GF-D8 (cell line): ENCODE measurements at places on chromosomes 2 and 18.
A peak's percentile ranks its signal among the peaks of the same experiment; 100 is the strongest.

- DNase-seq: no peak
These were observed 44.5 kb downstream of the TMEM131 start for GRCh38 chr2:97951155-97951680.

DNA sequence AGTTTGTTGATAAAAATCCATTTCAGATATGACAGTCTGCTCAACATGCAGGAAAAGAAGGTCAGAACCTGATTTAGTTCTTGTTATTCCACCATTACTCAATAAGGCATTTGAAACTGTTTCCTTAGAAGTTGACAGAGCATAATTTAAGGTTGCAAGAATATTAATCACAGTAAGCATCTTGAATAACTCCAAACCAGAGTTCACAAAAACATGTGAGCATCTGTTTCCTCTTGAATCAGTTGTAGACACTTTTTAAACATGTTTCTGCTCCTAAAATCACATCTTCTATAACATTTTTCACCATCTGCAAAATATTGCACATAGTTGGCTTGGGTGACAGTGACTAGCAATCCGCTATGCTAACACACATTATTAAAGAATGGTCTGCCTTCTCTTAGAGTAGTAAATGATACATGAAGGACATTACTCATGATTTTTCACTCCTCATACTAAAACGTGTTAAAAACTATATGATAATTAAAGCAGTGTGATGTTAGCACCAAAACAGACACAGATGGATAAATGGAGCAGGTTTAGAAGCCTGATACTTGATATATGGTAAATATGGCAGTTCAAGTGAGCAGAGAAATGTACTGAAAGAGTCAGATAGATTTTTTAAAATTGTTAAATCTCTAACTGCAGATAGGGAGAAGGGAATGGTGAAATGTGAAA, 30.3 kb downstream of the AKAIN1 start:
- DNase-seq: no peak

GRCh38 chr2:120109186-120110061, 96.5 kb downstream of the EPB41L5 start:
- DNase-seq: peak; percentile 85

DNA sequence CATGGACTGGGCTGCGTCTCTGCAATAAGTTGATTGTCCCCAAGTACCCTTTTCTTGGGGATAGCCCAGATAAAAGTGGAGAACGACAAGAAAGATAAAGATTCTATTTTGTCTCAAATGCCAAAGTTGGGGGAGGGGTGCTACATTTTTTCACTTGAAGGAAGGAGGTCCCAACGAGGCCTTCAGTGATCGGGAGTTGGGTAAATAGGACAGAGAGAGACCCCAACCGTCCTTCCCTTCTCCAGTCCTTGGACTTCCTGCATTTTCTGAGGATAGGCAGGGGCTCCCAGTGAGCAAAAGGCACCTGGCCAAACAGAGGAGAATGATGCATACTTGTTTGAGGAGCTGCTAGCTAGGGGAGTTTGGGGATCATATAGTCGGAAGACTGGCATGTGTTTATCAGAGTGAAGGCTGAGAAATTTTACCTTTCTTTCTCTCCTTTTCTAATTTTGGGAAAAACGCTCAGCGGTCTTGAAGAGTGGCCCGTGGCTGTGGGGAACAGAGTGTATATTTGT, 3.5 kb upstream of the EN1 start:
- no peak for DNase-seq

DNA sequence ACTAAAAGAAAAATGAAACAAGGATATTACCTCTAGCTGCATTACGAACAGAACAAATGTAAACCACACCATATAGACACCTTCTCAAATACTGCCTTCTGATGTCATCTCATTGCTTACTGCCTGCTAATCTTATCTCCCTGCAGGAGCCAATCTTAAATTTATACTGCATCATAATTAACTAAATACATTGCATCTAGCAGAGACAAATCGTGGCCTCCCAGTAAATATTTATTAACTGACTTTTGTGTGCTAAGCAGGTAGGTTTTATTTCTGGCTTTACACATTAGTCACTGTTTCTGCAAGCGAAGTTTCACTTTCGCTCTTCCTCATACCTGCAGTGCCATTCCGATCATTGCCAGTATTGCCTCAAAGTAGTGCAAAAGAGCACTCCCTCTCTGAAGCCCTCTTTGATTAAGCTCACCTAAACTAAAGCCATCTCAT, 67.5 kb downstream of the SPATS2L start:
- DNase-seq: no peak

DNA sequence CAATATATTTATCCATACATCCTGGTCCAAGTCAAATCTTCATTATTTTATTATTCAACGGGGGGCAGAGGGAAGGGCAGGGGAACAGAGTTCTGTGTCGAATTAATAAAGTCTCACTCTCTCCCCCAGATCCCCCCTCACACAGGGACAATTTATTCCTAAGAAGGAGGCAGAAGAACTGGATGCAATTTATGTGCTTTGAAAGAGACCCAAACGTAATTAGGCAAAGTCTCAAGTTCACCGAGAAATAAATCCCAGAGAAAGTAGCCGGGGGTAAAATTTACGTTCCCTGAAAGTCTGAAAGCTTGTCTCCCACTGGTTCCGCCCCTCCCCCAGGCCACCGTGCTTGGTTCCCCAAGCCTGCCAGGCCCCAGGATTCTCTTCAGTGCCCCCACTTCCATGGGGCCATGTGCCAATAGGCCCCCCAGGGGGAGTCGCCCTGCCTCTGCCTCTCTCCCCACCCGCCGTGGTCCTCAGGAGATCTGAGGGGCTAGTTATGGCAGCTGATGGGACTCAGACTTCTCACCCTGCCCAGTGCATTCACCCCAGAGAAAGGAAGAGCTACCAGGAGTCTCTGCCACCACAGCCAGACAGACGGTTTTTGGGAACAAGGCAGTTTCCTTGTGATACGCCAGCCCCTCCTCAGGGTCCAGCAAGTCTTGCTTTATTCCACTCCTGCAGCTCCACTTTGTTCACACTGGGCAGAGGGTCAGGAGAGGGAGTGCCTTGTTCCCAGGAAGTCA, 215.5 kb downstream of the CYP26B1 start:
- no peak for DNase-seq

DNA sequence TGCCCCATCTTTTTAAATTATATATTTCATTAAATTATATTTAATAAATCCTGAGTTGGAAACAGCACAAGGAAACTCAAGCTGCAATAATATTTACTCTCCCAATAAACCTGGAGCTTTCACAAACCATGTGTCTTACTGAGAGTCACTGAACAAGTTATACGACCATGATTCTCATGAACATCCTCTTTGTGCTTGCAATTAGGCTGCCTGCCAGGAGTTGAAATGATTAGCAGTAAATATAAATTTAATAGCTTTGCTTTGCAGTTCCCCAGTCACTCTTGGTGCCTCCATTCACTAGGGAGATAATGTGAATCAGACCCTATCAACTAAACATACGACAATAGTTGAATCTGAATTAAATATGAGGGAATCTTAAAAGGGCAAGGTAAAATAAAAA, 905.1 kb downstream of the NRXN1 start:
- DNase-seq: no peak

GRCh38 chr18:23550898-23551297, 35.4 kb downstream of the NPC1 start:
- DNase-seq: no peak

DNA sequence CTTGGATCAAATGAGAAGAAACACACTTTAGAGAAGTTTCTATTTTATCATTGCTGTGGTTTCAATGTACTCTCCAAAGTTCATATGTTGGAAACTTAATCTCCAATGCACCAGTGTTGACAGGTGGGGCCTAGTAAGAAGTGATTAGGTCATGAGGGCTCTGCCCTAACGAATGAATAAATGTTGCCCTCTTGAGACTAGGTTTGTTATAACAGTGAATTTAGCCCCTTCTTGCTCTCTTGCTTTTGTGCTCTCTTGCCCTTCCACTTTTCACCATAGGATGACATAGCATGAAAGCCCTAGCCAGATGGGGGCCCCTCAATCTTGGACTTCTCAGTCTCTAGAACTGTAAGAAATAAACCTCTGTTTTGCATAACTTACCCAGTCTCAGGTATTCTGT, 664.8 kb downstream of the DCC start:
- no peak for DNase-seq

- peak; percentile 58 for DNase-seq
These were observed 72.0 kb upstream of the AFF3 start for GRCh38 chr2:100214265-100214971.

- no peak for DNase-seq
These were observed 131.4 kb upstream of the MAPRE2 start for GRCh38 chr18:34909637-34910364.

GRCh38 chr18:43775591-43775990, 498.3 kb upstream of the SYT4 start:
- DNase-seq: no peak

DNA sequence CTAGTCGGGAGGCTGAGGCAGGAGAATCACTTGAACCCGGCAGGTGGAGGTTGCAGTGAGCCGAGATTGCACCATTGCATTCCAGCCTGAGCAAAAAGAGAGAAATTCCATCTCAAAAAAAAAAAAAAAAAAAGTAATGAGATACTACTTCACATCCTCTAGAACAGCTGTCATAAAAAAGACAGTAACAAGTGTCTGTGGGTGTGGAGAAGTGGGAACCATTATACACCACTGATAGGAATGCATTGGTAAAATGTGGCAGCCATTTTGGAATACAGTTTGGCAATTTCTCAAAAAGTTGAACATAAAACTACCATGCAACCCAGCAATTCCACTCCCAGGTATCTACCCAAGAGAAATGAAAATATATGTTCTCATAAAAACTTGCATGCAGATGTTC, 166.6 kb downstream of the GREB1L start:
- no peak for DNase-seq

GRCh38 chr2:237180987-237181386, 95.3 kb downstream of the COPS8 start:
- no peak for DNase-seq

GRCh38 chr2:52083214-52083613, 1051.3 kb upstream of the NRXN1 start:
- no peak for DNase-seq

GRCh38 chr2:178306352-178307073, 112.2 kb downstream of the OSBPL6 start:
- peak; percentile 4 for DNase-seq

DNA sequence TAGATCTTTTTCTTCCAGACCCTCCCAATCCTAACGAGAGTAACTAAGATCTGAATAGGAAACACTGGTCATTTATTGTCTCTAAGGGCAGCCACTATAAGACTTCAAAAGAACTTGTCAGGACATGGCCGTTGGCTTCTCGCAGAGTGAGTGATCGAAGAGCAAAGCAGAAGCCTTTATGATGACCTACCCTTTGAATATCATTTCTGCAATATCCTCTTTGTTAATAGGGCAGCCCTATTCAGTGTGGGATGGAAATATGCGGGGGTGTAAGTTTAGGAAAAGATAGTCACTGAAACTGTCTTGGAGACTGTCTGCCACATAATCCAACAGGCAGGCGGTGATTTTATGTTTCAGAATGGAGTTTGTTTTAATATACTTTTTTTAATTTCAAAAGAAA, 70.9 kb downstream of the FBXO36 start:
- DNase-seq: no peak

DNA sequence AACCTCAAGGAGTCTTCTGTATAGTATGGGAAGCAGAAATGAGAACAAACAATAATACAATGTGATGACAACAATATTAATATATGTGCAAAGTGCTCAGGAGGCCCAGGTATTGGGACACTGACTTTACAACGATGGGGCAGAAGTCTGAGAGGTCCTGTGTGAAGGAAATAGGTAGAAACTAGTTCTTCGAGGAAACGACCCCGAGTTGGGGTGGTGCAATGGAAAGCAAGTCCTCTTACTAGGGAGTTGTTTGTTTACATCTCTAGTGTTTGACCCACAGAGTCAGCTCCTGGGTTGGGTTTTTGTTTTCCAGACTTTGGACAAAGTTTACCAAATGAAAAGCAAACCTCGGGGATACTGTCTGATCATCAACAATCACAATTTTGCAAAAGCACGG, 16.2 kb downstream of the CASP8 start:
- DNase-seq: no peak

GRCh38 chr2:96208143-96209010, at the start of gene STARD7:
Gene STARD7 (minus strand): TSS chr2:96208827. CDS start chr2:96208434, 393 bp downstream.
- DNase-seq: peak; percentile 87
